ENCODE measurements at places on chromosomes 2 and 18.

- DNase-seq: peak; percentile 35
Measured at GRCh38 chr18:79506191-79507075, 110.7 kb downstream of the NFATC1 start.

DNA sequence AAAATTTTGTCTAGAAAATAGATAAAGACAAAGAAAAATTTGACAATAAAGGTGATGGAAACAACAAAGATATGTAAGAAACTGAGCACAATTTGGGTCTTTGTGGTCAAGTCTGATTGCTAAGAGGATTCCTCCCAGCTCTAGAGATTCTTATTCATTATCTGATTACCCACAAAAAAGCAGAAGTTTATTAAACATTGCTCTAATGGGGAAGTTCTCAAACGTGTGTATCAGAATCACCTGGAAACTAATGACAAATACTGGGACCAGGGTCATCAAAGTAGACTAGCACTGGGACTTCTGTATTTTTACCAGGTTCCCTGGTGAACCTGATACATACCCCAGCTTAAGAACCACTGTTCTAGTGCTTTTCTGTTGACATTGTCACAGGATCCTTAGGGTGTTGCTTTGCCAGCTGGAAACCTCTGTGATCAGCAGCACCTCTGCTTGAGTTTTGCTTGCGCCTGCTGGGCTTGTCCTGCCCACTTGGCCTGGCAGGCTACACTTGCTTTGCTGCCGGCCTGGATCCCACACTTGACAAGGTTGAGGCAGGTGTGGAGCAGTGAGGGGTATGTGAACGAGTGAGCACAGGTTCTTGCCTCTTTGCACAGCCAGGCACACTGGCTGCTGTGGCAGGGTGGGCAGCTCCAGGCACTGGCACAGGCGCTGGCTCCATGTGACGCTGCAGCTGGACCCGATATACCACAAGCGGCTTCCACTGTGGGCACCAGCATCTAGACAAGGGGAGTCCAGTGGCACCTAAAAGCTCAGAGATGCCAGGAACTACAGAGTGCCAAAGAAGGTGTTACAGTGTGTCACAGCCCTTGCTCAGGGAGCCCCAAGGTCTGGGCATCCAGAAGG, 6.2 kb upstream of the GORASP2 start:
- no peak for DNase-seq

GRCh38 chr18:37425222-37425621, 140.4 kb downstream of the CELF4 start:
- no peak for DNase-seq

DNA sequence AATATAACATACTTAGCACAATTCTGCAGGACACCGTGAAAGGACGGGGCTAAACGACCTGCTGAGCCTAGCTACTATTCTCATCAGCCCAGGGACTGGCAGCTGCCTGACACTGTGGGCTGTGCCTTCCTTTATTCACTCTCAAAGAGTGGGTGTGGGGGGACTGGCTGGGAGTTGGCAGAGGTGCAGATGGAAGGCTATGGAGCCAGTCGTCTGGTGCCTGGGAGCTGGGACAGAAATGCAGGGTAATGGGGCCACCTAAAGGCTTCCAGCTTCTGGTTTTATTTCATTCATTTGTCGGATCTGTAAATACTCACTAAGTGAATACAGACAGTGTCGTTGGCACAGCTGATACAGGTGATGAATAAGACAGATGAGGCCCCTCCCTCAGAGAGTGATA, 56.0 kb upstream of the NFU1 start:
- peak; percentile 66 for DNase-seq

- no peak for DNase-seq
Measured at GRCh38 chr2:88696611-88697010, 5.1 kb downstream of the RPIA start.

DNA sequence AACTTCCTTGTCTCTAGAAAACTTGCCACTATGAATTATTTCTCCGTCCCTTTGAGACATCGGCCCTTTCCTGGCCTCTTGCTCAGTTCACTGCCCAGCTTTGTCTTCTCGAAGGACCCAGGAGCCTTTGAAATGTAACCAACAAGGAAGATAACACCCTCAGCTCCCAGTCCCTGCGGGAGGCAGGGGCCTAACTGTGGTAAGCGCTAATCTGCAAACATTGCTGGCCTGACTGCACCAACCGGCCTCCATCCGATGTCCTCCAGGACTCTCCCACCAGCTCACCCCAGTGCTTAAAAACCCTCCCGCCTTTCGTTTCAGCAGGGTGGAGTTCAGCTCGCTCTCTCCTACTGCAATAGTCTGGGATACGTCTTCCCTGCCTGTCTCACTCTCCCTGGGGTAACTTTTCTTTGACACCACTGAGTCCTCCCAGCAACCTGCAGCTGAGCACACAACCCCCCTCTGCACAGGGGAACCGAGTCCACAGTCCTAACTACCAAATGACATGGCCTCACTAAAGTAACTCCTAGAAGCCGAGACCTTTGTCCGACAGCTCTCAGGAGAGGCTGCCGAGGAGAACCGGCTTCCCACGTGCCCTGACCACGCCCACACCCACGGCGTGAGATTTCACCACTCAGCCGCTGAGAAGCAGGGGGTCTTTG, 76.1 kb downstream of the MBP start:
- no peak for DNase-seq
